ENCODE measurements at places on chromosomes 1 and 21.

DNA sequence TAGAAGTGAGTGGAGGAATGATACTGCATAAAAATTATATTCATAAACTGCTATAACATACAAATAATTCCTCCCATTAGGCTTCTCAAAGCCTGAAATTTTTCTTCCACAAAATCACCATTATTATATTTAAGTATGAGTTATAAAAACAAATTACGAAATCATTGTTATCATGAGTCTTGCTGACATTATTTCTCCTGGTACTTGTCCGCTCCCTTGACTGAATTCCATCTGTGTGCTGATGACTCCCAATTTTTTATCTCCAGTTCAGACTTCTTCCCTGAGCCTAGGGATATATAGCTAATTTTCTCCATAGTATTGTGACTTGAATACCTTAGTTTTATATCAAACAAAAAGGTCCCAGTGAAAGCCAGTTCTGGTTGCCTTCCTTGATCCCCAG, 268.2 kb downstream of the HMCN1 start:
- H3K27ac ChIP-seq, result no peak overlapping the region
- no peak overlapping the region for H3K4me3 ChIP-seq
- no peaks in the 10 kb centered on the region for H3K27me3 ChIP-seq
- DNase-seq, result no peak
- H3K4me1 ChIP-seq, result no peaks in the 10 kb centered on the region

- H3K4me3 ChIP-seq, result no peak overlapping the region
- DNase-seq, result no peak
- peaks cover 8% of the 10 kb centered on the region for H3K4me1 ChIP-seq
- H3K27me3 ChIP-seq, result peaks cover 2% of the 10 kb centered on the region
Measured at GRCh38 chr1:21268281-21269239, 21.7 kb downstream of the ECE1 start.

DNA sequence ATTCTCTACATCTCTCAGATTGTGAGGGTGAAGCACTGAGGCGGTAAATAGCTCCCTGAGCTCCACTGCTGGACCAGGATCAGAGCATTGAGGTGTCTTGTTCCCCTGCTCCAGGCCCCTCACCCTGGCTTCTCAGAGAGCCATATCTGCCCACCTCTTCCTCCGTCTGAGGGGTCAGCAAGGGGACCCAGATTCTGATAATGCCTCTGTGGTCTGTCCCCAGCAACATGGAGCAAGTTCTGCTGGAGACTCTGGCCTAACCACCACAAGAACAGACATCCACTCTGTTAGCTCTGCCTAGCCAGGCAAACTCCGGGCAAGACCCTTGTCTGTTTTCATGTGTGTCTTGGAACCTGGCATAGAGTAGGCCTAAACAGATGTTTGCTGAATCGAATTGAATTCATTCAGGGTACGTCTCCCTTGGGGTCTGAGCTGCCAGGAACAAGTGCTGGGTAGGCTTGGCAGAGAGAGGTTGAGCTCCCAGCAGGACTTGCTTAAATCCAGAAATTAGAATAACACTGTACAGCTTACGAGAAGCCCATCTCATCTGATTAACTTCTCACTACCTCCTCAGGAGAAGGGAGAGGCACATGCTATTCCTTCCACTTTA, 2.3 kb downstream of the TRAF5 start:
- no peak for DNase-seq
- no peaks in the 10 kb centered on the region for H3K27me3 ChIP-seq
- H3K4me1 ChIP-seq, result peaks cover 80% of the 10 kb centered on the region
- peak overlapping the region; percentile 80 for H3K27ac ChIP-seq

DNA sequence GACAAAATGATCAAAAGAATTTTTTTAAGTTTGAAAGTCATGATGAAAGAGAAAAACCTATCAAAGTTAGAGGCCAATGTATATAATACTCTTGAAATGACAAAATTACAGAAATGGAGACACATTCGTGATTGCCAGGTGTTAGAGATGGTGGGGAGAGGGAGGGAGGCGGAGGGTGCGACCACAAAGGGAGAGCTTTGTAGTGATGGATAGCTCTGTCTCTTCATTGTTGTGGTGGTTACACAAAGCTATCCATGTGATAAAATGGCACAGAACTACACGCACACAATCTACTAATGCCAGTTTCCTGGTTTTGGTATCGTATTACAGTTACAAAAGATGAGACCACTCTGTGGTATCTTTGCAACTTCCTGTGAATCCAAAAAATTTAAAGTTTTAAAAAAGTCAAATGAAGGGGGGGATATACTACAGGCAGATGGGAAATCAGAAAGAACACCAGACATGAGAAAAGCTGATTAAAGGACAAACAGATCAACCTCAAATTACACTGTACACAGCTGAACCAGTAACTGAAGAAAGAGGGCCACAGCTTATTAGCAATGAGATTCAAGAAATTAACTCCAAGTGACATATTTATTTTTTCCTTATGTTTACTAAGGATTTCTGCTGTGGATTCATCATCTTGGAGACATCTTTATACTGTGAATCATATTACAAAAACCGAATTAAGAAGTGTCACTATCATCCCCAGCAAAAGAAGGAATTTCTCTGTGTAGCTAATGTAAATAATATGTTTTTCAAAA, 199.1 kb downstream of the SLC45A1 start:
- peaks cover 57% of the 10 kb centered on the region for H3K4me1 ChIP-seq
- H3K27me3 ChIP-seq, result no peaks in the 10 kb centered on the region
- peaks cover 33% of the 10 kb centered on the region for H3K36me3 ChIP-seq

DNA sequence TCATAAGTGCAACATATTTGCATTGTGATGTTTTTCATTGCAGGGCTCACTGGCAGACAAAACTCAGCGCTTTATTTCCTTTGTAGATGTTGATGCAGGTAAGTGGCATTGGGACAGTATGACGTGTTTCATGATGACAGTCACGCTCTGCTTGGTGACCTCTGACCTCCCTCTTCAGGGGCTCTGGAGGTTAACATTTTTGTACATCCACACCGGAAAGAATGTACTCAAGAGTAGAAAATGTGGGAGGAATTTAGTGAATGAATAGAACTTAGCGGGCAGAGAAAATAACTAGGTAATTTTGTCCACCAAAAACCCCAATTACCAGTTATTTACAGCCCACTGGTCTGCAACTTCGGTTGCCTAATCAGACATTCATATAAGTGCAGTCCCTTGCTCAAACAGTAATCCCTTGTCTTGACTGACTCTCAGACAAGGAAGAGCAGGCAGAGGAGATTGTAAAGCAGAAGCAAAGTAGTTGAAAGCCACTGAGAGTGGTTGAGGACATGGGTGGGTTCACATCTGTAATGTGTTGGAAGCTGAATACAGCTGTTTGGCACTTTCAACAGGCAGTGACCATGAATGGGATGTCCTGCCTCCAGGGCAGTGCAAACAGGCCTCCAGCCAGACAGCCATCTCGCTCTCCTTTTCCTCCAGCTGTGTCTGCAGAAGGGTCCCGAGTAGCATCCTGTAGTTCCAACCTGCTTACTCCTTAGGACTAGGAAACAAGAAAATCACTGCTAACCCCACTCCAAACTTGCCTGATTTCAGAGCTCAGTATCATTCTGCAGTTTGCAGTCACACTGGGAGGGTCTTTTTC, 188.9 kb downstream of the NRIP1 start:
- H3K4me3 ChIP-seq, result no peak overlapping the region
- no peaks in the 10 kb centered on the region for H3K27me3 ChIP-seq
- no peaks in the 10 kb centered on the region for H3K4me1 ChIP-seq
- no peak overlapping the region for H3K27ac ChIP-seq

GRCh38 chr1:3772715-3773571, at the start of gene SMIM1:
Gene SMIM1, plus strand, starts transcription at chr1:3772749. Its CDS starts 2,625 bp downstream, at chr1:3775374.
- no peak for DNase-seq
- peak within 1 kb of the TSS; percentile 52 for H3K27ac ChIP-seq
- H3K27me3 ChIP-seq, result peaks cover 5% of the 10 kb centered on the region
- no peaks in the 10 kb centered on the region for H3K36me3 ChIP-seq

- no peaks in the 10 kb centered on the region for H3K27me3 ChIP-seq
- no peaks in the 10 kb centered on the region for H3K36me3 ChIP-seq
- no peaks in the 10 kb centered on the region for H3K4me1 ChIP-seq
- no peak overlapping the region for H3K27ac ChIP-seq
Measured at GRCh38 chr1:188769181-188769580, 1708.5 kb downstream of the BRINP3 start.

GRCh38 chr1:22418933-22419382, 32.7 kb upstream of the ZBTB40 start:
- H3K36me3 ChIP-seq, result no peaks in the 10 kb centered on the region
- peaks cover 25% of the 10 kb centered on the region for H3K27me3 ChIP-seq
- H3K27ac ChIP-seq, result no peak overlapping the region
- no peaks in the 10 kb centered on the region for H3K4me1 ChIP-seq
- no peak for DNase-seq
- no peak overlapping the region for H3K4me3 ChIP-seq

DNA sequence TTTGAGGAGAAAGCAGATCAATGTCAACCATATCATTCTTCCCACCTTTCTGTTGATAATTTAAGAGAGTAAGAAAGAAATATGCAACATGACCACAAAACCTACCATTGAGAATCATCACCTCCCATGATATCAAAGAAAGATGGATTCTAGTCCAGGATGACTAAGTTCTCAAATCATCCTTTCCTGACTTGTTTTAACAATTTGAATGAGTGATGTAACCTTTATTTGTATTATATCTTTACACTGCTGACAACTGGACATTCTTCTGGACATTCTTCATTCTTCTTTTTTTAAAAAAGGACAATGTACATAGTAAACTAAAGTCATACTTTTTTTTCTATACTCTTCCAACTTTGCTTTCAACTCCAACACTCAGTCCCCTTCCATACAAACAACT, 9.5 kb downstream of the PSMB4 start:
- H3K27ac ChIP-seq, result no peak overlapping the region
- DNase-seq, result no peak
- no peak overlapping the region for H3K4me3 ChIP-seq
- peaks cover 56% of the 10 kb centered on the region for H3K36me3 ChIP-seq

- H3K4me1 ChIP-seq, result no peaks in the 10 kb centered on the region
- no peak for DNase-seq
- H3K27me3 ChIP-seq, result peaks cover 45% of the 10 kb centered on the region
- H3K36me3 ChIP-seq, result no peaks in the 10 kb centered on the region
- no peak overlapping the region for H3K4me3 ChIP-seq
Measured at GRCh38 chr1:159848326-159848725, 14.1 kb downstream of the VSIG8 start.

- no peaks in the 10 kb centered on the region for H3K36me3 ChIP-seq
- DNase-seq, result peak; percentile 2
- peak overlapping the region; percentile 45 for H3K4me3 ChIP-seq
- peaks cover 5% of the 10 kb centered on the region for H3K27me3 ChIP-seq
- peaks cover 6% of the 10 kb centered on the region for H3K4me1 ChIP-seq
Measured at GRCh38 chr21:17454315-17455027, 58.4 kb upstream of the CXADR start.

DNA sequence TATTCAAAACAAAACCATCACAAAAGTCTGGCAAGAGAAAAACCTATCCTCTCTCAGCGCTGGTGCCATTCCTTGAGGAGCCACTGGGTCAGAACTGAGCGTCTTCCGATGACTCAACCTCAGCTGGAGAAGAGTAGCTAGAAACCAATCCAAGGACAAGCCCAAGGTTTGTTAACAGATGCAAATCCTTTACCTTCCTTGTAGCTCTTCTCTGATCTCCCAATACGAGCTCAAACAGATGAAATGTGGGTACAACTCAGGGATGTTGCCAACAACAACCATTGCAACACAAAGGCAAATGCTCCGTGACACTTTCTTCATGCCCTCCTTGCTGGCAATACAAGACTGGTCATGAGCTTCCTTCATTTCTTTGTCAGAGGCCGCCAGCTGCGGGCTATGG, 337.1 kb downstream of the SIPA1L2 start:
- no peak overlapping the region for H3K4me3 ChIP-seq
- no peaks in the 10 kb centered on the region for H3K4me1 ChIP-seq
- no peaks in the 10 kb centered on the region for H3K36me3 ChIP-seq
- H3K27me3 ChIP-seq, result peaks cover 17% of the 10 kb centered on the region
- H3K27ac ChIP-seq, result no peak overlapping the region
- no peak for DNase-seq

DNA sequence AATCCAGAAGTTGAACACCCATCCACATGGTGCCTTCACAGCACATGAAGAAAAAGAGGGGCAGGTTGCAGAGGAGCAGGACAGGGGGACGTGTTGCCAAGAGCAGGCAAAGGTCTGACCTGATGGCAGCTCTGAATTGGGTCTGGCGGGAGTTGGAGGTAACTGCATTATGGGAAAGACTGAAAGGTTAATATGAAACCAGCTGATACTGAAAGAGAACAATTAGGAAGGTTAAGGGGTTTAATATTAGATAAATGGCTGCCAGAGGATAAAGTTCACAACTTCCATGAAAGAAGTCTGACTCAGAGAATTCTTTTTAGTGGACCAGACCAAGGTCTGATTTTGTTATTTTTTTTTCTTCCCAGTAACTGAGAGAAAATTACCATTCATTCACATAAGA, 76.1 kb downstream of the CD58 start:
- DNase-seq, result no peak
- H3K36me3 ChIP-seq, result peaks cover 10% of the 10 kb centered on the region
- no peak overlapping the region for H3K4me3 ChIP-seq
- peaks cover 52% of the 10 kb centered on the region for H3K4me1 ChIP-seq
